Activated effector memory CD4-positive, alpha-beta T cell treated with Interleukin-2 at 50 U/mL for 16 hours (primary cell): ENCODE measurements at places on chromosomes 4 and X.

- no peak for DNase-seq
These were observed 30.1 kb downstream of the SYTL5 start for GRCh38 chrX:38036466-38036865.

GRCh38 chr4:69120870-69121269, 24.6 kb downstream of the UGT2B7 start:
- DNase-seq, result no peak

DNA sequence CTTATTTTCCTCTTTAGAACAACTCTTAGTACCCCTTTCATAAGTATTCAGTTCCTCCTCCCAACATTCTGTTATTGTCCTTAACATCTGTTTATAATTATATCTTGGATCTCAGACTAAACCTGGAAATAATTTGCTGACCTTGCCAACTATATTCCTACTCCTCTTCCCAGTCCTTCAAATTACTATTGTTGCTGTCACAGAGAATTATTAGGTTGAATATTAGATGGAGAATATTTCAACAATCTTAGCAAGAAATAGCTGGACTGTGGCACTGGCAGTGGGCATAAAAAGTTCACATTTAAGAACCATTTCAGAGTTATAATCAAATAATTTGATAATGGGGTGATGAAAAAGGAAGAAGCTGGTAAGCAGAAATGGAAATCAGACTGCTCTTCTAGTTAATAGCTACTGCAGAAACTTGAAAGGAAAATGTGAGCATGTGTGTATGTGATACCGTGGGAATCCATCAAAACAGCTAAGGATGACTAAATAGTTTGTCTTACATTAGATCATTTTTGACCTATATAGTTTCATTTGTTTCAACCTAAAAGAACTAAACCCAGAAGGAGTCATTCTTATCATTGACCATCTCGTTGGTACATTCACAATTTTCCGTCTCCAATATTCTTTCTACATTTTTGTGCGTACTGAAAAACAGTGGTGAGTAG, 43.3 kb upstream of the PRDM8 start:
- no peak for DNase-seq

DNA sequence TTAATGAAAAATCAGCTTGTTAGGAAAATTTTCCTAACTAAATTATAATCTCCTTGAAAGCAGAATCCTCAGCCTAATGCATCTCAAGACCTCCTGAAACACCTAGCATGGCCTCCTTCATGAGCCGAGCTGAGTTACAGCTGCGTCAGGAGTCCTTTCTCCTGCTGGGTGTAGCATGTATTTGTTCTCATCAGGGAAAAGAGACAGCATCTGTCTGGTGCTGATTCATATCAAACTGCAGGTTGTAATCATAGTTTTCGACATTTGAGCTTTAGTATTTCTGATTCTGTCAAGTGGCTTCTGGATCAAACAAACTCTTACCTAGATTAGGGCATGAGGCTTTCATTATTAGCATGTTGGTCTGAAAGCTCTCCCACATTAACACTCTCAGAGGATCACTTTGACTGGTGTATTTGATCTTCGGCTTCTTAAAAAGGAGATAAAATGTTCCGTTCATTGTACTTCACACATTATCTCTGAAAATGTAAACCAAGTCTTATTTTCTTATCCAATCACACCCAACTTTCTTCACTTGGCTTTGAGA, 140.1 kb upstream of the FRG1 start:
- DNase-seq, result no peak

DNA sequence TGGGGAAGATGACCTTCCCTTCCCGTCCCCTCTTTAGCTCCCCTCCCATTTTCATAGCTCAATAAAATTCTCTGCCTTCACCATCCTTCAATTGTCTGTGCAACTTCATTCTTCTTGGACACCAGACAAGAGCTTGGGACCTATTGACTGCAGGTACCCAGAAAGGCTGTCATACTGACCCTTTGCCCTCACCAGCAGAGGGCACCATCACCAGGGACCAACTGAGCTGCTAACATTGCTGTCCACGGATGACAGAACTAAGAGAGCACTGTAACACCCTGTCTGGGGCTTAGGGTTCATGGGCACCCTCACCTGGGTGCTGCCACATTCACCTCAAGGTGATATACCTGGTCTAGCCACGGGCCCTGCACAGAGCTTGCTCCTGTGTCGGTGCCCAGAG, 141.3 kb upstream of the VCX3B start:
- no peak for DNase-seq

DNA sequence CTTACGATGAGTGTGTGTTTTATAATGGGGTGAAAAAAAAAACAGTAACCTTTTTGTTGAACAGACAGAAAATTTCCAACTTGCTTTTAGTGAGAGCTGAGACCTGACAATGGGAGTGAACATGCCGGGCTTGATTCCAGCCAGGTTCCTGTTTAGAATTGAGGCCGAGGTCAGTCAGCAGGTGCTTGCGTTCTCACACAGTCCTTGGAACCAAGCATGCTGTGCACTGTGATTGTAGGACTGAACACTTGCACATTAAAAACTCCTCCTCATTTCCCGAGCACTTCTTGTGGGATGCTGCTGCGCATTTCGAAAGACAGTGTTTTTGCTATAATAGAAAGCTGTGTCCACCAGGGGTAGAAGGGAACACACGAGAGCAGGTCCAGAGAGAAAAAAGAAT, 51.8 kb downstream of the TMEM131L start:
- DNase-seq, result no peak

DNA sequence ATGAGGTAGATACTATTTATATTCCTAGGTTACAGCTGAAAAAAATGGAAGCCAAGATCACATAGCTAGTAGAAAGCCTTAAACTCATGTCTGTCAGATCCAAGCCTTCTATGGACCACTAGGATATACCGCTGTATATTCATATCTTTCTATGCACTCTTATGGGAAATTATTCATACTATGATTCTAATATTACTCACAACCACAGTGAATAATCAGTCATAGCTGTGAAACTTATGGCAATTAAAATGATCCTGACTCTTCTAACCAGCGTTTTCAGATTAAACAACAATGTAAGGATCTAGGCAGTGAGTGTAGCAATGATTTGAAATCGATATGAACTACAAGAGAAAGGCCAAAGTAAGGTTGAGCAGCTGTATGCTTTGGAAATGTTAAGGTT, 111.0 kb downstream of the RASGEF1B start:
- DNase-seq, result no peak

DNA sequence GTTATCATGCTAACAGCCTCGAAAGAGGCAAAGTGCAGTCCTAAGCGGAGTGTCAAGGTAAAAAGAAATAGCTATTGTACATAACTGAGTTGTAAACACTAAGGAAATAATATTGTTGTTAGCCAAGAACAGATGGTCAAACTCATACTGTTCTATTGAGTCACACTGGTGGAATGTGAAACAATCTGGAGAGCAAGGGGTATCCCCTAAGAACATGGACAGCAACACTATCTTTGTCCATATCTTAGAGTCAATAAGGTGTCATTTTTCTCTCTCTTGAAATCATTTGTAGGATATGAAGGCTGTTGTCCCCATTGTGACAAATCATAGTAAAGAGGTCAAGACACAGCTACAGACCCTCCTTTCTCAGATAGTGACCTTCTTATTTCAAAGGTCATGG, 4.5 kb upstream of the PDGFC start:
- DNase-seq, result no peak

GRCh38 chr4:168612450-168613135, 115.7 kb downstream of the PALLD start:
- DNase-seq, result no peak

DNA sequence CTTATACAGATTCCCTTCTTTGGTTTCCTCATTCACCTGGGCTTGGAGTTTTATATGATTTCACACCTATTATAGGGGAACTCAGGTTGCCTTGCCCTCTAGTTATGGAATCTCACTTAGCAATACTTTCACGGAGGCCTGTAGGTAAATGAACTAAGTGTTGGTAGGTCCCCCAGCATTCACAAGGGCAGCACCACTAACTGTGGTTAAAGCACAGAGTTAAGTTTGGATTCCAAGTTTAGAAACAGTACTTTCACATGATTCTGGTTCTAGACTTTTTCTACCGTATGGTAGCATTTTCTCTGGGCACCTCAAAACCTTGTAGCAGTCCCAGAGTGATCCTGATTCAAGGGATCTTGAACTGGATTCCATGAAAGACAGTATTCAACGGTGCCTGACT, 46.4 kb downstream of the SH2D1A start:
- DNase-seq, result no peak

DNA sequence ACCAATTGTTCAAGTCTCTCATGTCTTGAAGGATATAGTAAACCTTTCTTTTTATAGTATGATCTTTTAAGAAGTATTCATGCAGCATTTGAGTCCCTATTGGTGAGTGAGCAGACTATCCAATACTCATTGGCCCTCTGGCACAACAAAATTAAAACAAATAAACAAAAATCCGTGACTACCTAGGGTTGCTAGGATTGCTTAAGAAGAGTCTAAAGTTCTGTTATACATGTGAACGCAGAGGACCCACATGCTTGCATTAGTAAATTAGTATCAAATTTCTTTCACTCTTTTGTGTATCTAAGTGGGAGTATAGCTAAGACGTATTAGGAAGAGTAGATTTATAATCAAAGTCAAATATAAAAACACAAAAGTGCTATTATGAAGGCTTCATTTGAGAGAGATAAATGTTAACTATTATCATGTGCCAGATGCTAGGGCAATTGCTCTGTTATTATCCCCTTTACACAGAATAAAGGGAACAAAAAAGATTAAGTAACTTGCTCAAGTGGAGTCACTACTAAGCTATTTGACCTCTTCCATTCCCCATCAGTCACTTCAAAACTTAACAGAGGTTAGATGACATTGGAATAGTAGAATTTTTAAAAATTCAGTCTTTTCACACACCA, 29.2 kb upstream of the LARP1B start:
- DNase-seq, result no peak

DNA sequence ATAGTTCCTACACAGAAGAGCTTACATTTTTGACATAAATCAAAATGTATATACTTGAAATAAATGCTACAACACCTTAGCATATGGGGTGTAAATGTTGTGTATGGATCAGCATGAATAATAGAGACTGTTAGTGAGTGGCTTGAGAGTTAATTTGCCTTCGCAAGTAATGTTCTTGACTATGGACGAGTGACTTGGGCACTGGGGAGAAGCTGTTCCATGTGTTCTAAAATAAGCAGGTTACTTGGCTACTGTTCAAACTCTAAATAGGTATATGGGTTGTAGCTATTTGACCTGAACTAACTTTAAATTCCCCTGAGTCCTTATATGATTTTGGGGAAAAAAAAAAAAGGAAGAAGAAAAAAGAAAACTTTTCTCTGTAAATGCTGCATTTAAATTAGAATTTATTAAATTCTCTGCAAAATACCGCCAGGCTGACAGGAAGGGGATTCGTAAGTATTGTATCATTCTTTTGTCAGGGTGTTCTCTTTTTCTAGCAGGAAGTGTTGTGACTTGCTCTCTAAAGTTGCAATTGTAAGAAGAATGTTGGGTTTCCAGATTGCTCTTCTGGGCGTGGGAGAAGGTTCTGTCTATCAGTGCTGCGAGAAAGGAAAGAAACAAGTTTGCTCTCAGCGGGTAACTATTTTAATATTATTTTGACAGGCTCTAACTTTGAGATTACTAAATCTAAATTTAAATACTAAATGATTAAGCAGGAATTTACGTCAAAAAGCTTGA, 32.2 kb downstream of the PLS3 start:
- DNase-seq, result no peak

DNA sequence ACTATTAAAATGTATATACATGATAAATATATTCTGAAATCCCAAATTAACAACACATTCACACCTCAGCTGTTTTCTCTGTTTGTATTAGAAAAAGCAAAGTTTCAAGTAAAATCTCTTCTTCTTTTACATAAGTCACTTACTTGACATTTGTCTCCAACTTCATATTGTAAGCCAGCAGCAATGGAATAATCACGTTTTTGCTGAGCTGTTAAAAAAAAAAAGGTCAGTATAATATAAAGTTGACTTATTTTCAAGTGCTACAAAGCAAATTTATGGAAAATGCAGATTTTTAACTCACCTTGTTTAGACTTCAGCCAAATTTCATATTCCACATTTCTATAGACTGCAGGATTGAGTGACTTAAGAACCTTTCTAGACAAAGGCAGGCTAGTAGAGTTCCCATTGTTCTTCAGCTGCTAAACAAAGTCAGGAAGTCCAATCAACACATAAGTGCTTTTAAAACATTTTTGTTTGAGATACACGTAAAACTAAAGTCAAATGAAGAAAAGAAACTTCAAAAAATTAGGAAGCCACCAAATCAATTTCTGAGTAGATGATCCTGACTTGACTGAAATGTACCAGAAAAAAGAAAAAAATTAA, 25.0 kb downstream of the OTUD4 start:
- no peak for DNase-seq

DNA sequence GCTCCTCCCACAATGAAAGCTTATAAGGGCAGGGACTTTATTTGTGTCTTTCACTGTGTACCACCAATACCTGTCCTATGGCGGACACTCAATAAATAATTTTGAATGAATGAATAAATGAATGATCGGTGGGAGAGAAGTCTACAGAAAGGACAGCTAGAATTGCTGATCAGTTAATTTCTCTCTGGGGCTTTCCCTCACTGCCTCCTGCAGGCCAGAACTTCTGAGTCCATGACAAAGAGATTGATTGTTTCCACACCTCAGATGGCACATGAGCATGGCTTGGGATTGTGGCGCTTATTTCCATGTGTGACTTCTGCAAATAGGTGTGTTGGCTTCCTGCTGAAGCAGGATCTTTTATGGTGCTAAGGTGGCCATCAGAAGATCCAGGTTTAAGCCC, 6.3 kb downstream of the FAM47E start:
- DNase-seq, result no peak

GRCh38 chr4:163693776-163694175, 199.3 kb downstream of the TMA16 start:
- no peak for DNase-seq

- DNase-seq, result no peak
These were observed 64.5 kb downstream of the CDS1 start for GRCh38 chr4:84647312-84647884.

- no peak for DNase-seq
These were observed 57.0 kb upstream of the TBC1D14 start for GRCh38 chr4:6852582-6852981.
